ENCODE measurements at places on chromosomes 2 and 18.

- DNase-seq: no peak
Measured at GRCh38 chr2:236219411-236219810, 44.8 kb downstream of the ASB18 start.

GRCh38 chr18:48330016-48330991, 78.9 kb downstream of the ZBTB7C start:
- DNase-seq: peak; percentile 86

- DNase-seq: no peak
Measured at GRCh38 chr18:43012951-43013350, 102.5 kb downstream of the RIT2 start.

DNA sequence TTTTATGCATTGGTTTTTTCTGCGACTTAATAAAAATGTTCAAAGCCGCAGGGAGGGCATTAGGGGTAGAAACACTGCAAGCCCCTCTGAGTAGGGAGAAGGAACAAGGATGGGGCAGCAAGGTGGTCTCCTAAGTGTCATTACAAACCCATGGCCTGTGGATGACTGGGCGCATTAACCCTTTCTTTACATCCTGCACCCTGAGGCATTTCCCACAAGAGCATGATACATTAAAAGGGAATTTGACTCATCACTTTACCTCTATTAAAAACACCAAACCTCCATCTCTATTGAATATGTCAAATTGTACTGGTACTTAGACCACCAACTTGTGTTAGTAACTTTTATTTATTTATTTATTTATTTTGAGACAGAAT, 112.5 kb downstream of the VIT start:
- DNase-seq: no peak

GRCh38 chr2:137950238-137950637, 14.0 kb upstream of the HNMT start:
- no peak for DNase-seq

- DNase-seq: peak; percentile 16
Measured at GRCh38 chr2:71603311-71603811, 150.0 kb downstream of the DYSF start.

DNA sequence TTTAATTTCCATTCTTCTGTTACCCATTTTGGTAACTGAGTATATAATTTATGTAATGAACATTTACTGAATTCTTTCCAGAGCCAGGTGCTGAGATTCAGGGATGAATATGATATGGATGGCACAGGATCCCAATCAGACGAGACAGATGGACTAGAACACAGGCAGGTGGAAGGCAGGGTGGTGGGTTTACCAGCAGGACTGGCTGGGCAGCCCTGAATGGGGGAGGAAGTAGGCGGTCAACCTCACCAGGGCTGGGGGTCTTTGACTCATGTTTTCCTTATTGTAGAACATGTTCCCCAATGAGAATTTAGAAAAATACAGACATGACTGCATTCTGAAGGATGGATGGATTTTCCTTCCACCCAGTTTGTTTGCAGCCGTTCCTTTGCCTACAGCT, 80.3 kb downstream of the CIB4 start:
- no peak for DNase-seq

DNA sequence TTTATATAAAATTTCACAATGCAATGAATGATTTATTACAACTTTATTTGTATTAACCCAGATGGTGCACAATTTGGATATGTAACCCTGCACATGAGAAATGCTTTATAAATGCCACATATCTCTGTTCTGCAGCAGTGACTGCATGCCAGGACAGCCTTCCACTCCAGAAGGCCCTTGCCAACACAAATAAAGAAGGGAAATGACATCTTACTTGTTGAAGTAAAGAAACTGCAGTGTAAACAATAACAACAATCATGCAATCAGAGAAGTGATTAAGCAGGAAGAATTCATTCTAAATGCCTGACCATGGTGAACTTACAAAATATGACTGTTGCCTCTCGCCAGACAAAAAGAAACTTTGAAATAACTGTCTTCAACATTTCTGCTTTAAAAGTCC, 129.9 kb upstream of the CHST9 start:
- no peak for DNase-seq

- peak; percentile 51 for DNase-seq
Measured at GRCh38 chr2:214410918-214411554, at the start of gene VWC2L. Gene VWC2L, plus strand, starts transcription at chr2:214411054. Its CDS starts 3,140 bp downstream, at chr2:214414194.

DNA sequence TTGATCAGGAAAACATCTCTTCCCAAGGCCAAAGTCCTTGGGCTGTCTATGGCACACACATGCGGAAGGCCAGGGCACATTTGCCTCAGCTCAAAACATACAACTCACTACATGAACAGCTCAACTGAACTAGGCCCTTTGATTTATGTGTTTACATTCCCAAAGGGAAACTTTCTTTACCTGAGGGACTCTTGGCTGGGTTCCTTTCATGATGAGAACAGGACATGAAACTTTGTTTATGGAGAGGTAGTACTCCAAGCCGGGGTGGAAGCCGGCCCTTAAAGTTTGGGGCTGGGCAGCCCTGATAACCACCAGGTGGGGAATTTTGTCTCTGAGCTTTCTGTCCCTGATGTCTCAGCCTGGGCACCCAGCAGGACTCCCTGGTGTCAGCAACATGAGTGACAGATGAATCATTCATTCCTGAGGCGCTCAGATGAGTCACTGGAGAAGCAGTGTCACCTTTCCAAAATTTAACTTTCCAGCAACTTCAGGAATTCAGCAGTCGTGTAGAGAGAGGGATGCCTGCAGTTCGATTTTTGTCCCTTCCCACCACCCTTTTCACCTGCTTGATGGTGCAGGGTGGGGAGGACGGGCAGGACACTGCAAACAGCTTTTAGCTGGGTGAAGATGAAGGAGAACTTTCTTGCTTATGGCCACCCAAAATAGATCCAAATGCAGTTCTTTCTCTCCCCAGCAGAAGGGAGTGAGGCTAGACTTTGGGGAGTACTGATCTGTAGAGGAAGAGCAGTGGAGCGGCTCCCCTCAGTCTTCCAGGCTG, 331.6 kb downstream of the DYSF start:
- DNase-seq: peak; percentile 61

- DNase-seq: no peak
Measured at GRCh38 chr2:145166731-145167302, 646.9 kb upstream of the ZEB2 start.

DNA sequence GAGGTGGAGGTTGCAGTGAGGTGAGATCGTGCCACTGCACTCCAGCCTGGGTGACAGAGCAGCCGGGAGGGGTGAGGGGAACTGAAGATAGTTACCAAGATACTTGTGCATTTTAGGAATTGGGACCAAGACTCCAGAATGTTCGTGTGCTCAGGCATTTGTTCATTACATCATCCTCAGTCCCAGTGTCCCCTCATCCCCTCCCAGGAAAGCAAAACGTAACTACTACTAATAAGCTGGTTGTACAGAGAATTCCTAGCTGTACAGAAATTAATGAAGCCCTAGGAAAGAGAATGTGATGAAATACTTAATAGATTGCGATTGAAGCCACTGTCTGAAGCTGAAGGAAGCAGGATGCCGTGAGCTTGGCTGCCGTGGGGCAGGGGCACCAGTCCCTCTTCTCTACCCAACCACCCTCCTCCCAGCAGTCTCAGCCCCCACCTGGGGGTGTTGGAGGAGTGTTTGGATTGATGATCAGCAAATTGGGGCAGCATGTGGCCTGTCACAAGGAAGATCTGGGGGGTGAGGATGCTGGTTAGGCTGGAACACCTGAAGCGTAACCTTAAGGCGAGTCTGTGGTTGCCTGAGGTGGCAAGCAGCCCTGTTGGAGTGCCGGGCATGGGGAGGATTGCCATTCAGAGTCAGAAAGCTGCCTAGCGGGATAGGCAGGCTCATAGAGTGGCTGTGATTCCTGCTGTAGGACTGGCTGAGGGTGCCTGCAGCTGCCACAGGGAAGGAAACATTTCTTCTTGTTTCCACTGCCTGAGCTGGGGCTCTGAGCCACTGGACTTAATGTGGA, 140.9 kb downstream of the SH3RF3 start:
- DNase-seq: no peak

DNA sequence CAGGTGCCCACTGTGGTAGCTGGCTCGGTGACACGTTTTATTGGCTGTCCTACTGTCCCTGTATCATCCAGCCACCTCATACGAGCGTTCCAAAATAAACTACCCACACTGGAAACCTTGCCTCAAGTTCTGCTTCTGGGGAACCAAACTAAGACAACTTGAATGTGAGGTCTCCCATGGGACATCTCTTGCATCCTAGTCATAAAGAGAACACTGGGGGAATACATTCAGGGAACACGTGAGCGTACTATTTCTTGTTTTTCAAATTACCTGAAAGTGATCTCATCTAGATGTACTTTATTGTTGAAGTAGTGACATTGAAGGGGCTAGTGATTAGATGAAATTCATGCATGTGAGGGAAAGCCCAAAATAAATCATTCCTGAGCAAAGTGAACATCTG, 15.0 kb downstream of the LYG2 start:
- DNase-seq: no peak

DNA sequence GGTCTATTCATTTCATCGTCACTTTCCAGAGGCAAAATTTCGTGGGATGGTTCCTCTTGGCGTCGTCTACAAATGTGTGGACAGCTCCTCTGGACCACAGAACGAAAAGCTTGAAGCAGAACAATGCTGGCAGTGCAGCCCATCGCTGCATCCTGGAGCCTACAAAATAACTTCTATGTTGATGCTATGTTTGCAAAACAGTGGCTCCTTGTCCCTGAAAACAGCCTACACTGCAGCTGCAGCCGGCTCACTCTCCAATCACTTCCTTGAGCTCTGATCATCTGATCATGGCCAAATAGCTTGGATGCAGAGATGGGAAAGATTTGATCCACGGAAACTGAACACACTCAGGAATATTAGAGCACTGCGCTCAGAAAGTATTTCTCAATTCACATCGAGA, 60.0 kb downstream of the DOCK10 start:
- DNase-seq: no peak

DNA sequence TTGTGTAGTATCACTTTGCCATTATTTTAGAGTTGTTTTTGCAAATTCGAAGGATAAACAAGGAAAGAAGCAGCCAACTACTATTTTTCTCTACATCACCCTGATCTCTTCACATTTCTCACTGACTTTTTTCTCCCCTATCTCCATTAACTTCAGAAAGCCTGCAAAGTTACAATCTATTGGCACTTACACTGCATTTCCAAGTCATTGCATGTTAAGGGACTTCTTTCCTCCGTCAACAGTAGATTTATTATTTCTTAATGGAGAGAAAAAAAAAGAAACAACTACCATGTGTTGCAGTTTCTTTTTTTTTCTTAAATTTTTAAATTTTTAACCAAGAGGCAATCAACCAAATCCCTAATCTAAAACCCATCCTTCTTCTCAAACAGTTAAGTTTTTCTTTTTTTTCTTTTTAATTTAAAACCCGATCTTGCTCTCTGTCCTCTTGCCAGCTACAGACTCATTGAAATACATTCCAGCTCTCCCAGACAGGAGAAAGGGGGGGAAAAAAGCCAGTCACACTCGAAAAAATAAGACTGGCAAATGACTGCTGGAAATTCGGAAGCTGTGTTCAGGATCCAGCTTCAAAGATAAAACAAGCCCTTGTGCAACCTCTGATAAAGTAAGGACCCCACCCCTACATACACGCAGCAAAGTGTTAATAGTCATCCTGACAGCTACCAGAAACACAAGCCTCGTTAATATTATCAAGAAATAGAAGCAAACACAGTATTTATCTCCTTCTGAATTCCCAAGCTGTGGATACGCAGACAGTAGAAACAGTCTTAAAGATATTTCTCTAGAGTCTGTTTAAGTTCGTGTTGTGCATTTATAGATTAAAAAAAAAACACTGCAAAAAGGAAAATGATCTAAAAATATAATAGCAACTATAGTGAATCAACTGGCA, 1.3 kb downstream of the LRRTM4 start:
- no peak for DNase-seq

GRCh38 chr2:104769096-104769495, 84.8 kb upstream of the POU3F3 start:
- peak; percentile 87 for DNase-seq

DNA sequence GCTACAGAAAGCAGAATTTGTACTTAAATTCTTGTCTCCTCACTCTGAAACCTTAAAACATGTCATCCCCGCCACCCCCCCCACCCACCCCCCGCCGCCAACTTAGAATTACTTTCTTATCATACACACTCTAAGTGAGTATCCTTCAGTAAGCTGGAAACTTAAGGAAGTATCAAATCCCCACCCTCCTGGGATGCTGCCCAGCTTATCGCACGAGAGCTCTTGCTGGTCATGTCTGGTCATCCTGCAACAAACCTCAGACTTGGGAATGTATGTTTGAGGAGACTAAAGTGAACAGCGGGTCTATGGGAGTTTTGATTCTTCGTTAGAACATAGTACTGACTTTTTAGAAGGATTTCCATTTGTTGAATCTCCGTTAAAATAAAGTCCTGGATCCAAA, 203.3 kb downstream of the PTGR3 start:
- no peak for DNase-seq

- peak; percentile 91 for DNase-seq
Measured at GRCh38 chr2:234444893-234445292, 52.0 kb downstream of the ARL4C start.

- no peak for DNase-seq
Measured at GRCh38 chr2:22185251-22185650, 1061.5 kb downstream of the TDRD15 start.
